Ovary (tissue), 10 donors: ENCODE measurements at places on chromosomes 4 and X. TPM values are rescaled to one million over a fixed set of nuclear protein-coding genes. Genes with fewer than 3 reads are reported as not detected.
A peak's percentile ranks its signal among the peaks of the same experiment; 100 is the strongest.

BEX1 gene
- 10.4 TPM for total RNA-seq

DNA sequence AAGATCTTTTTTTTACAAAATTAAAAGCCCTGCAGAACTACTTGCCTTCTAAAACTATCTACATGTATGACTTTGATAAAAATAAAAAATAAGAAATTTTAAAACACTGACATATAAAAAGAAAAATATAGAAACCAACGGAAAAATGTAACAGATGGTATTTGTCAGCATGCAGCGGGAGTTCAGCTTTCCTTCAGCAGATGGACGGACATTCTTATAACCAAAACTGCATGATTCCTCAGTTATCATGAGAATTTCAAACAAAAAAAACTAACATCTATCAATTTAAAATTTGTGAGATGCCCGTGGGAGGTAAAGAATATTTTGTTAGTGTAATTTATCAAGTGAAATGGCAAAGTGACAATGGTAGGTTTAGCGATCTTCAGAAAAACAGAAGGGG, 23.2 kb downstream of the RWDD4 start:
- H3K27me3 ChIP-seq, result no peaks in the 10 kb centered on the region
- peaks cover 20% of the 10 kb centered on the region for H3K4me1 ChIP-seq
- H3K36me3 ChIP-seq, result no peaks in the 10 kb centered on the region
- peak overlapping the region; percentile 5 for H3K4me3 ChIP-seq
- DNase-seq, result no peak
- peak overlapping the region; percentile 96 for H3K27ac ChIP-seq

DNA sequence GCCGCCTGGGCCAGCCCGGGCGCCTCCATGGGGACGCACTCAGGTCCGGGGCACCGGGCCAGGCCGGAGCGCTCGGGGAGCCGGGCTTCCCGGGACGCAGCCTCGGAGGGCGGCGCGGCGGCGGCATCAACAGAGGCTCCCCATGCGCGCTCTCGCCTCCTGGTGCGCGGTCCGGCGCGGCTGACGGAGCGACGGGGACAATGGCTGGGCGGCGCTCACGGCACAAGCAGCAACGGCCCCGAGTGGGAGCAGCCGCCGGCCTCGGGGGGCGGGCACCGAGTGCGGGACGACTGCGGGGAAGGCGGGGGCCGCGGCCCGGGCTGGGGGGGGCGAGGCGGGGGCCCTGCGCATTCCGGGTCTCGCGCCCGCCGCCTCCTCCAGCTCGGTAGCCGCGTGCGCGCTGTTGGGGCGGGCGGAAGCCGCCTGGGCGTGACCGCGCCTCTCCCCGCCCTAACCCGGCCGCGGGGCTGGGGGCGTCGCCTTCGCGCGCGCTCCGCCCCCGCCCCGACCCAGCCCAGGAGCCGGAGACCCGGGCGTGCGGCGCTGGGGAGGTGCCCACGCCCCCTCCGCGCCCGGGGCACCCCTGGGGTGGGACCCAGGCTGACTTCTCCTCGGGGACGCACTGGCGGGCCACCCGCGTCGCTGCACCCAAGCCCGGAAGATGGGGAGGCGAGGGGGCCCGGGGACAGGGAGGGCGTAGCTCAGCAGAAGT, at the start of gene PRKX:
PRKX (minus strand) TSS at position 425 of the 712 bp plus-strand sequence; CDS start at position 29, 396 bp downstream.
- no peaks in the 10 kb centered on the region for H3K27me3 ChIP-seq
- no peaks in the 10 kb centered on the region for H3K36me3 ChIP-seq
- H3K27ac ChIP-seq, result peak within 1 kb of the TSS; percentile 30
- peak; percentile 52 for DNase-seq
- H3K4me3 ChIP-seq, result peak within 1 kb of the TSS; percentile 57

DNA sequence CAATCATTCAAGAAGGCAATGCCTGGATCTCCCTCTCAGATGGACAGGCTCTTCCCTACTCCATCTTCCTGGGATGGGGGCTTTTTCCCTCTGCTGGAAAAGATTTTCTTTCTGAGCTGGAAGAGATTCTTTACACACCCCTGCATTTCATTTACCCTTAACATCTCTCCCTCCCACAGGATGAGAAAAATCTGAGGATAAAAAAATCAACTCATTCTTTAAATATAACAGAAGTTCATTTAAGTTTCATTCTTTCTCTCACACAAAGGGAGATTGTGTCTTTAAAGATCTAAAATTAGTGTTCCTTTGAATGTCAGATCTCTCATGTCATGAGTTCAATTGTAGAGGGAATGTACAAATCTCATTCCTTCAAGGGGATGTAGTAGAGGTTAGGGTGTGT, 109.0 kb downstream of the ZNF518B start:
- no peaks in the 10 kb centered on the region for H3K27me3 ChIP-seq
- H3K36me3 ChIP-seq, result no peaks in the 10 kb centered on the region
- no peak overlapping the region for H3K4me3 ChIP-seq
- no peaks in the 10 kb centered on the region for H3K4me1 ChIP-seq
- H3K27ac ChIP-seq, result no peak overlapping the region
- no peak for DNase-seq

KLB gene
- 0.08 TPM for total RNA-seq

FGB gene
- total RNA-seq, result not detected
